ENCODE measurements at places on chromosomes 12 and 14.

GRCh38 chr12:109695961-109696461 lies 17.6 kb upstream of the FAM222A start:
- no peak for DNase-seq

GRCh38 chr12:119158402-119158801 lies 20.3 kb upstream of the HSPB8 start:
- DNase-seq = no peak

- DNase-seq = no peak
These were observed 4.4 kb upstream of the SOCS2 start for GRCh38 chr12:93568091-93568490.

DNA sequence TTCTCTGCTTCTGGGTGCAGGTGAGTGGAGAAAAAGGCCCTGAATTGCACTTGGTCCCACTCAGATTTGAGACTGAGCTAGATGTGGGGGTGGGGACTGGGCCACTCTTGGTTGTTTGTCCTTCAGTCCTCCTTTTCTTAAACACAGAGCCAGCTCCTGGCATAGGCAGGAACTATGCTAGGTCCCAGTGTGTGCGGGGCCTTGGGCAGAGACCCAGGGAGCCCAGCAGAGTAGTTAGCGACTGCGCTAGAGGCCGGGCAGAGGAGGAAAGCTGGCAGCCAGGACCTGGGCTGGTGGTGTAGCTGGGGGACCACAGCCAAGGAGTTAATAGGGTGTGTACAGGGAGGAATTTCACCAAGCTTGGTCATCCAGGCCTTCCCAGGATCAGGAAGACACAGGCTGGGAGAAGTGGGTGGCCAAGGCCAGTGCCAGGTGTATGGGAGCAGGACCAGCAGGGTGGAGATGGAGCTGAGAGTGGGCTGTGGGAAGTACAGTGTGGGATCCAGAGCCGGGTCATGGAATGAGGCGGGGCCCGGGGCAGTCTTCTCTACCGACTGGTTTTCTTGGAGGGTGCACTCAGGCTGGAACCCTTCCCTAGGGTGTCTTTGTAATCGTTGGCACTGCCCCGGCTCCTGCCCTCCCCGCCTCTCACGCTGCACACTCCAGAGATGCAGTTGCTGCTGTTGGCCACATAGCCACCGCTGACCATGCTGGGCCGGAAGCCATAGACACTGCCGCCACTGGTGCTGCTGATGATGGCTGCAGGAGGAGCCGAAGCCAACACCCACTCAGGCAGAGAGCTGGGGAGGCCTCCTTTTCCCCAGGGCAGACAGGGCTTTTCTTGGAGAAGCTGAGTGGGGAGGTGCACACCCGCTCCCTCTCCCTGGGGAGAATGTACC lies 8.7 kb downstream of the KRT71 start:
- no peak for DNase-seq

DNA sequence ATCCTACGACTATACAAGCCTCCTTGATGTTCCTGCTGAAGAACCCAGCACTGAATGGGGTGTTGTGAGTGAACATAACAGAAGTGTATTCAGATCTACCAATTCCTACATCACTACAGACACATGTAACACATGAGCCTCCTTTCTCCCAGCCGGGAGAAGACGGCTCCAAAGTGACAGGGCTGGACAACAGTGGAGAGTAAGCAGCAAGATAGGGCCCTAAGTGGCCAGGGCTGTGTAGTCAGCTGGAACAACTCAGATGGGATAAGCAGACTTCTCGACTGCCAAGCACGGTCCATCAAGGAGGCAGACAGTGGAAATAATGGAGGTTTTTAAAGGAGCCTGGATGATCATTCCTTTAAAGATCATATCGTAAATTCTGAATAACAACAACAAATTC lies 73.5 kb downstream of the TTC7B start:
- peak; percentile 52 for DNase-seq

- DNase-seq = no peak
These were observed 78.6 kb downstream of the SCARB1 start for GRCh38 chr12:124784871-124785572.

GRCh38 chr12:18436170-18436569 lies 174.9 kb downstream of the PIK3C2G start:
- DNase-seq = no peak
